ENCODE measurements at places on chromosomes 16 and 17.

- no peaks in the 10 kb centered on the region for H3K27me3 ChIP-seq
- H3K27ac ChIP-seq: peak overlapping the region; percentile 36
- no peaks in the 10 kb centered on the region for H3K36me3 ChIP-seq
- no peak for ATAC-seq
- no peak overlapping the region for H3K4me3 ChIP-seq
- H3K4me1 ChIP-seq: no peaks in the 10 kb centered on the region
Measured at GRCh38 chr17:7192271-7192937, 13.2 kb upstream of the ASGR1 start.

GRCh38 chr16:29290631-29291247, 115.8 kb downstream of the NPIPB11 start:
- no peaks in the 10 kb centered on the region for H3K36me3 ChIP-seq
- peak overlapping the region; percentile 59 for H3K27ac ChIP-seq
- ATAC-seq: peak; percentile 96
- no peaks in the 10 kb centered on the region for H3K27me3 ChIP-seq

DNA sequence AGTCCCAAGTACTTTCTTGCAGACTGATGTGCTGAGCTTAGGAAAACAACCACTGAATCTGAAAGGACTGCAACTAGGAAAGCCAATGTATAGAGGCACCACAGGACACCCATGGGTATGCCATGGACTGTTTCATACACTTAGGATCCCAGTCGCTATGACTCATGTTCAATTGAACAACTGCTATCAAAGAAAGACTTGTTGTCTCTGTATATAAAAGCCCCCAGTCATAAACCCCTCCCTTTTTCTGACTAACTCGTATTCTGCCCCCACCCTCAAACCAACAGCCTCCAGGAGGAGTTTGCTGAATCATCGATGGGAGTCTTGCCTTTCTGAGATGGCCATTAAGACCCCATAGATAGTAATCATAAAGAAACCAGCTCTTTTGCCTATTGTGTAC, 205.4 kb downstream of the ANKFN1 start:
- H3K27ac ChIP-seq: no peak overlapping the region
- no peaks in the 10 kb centered on the region for H3K4me1 ChIP-seq
- H3K36me3 ChIP-seq: no peaks in the 10 kb centered on the region
- no peak overlapping the region for H3K4me3 ChIP-seq
- H3K27me3 ChIP-seq: peaks cover 13% of the 10 kb centered on the region

- peak; percentile 87 for ATAC-seq
- peak overlapping the region; percentile 58 for H3K4me3 ChIP-seq
- H3K36me3 ChIP-seq: peaks cover 22% of the 10 kb centered on the region
- no peaks in the 10 kb centered on the region for H3K27me3 ChIP-seq
- H3K27ac ChIP-seq: peak overlapping the region; percentile 69
Measured at GRCh38 chr16:24035127-24035842, 199.5 kb downstream of the PRKCB start.

GRCh38 chr17:2406903-2407790, 6.3 kb upstream of the MNT start:
- H3K27me3 ChIP-seq: no peaks in the 10 kb centered on the region
- H3K4me1 ChIP-seq: peaks cover 16% of the 10 kb centered on the region
- peaks cover 9% of the 10 kb centered on the region for H3K36me3 ChIP-seq
- ATAC-seq: peak; percentile 83
- H3K4me3 ChIP-seq: peak overlapping the region; percentile 16

DNA sequence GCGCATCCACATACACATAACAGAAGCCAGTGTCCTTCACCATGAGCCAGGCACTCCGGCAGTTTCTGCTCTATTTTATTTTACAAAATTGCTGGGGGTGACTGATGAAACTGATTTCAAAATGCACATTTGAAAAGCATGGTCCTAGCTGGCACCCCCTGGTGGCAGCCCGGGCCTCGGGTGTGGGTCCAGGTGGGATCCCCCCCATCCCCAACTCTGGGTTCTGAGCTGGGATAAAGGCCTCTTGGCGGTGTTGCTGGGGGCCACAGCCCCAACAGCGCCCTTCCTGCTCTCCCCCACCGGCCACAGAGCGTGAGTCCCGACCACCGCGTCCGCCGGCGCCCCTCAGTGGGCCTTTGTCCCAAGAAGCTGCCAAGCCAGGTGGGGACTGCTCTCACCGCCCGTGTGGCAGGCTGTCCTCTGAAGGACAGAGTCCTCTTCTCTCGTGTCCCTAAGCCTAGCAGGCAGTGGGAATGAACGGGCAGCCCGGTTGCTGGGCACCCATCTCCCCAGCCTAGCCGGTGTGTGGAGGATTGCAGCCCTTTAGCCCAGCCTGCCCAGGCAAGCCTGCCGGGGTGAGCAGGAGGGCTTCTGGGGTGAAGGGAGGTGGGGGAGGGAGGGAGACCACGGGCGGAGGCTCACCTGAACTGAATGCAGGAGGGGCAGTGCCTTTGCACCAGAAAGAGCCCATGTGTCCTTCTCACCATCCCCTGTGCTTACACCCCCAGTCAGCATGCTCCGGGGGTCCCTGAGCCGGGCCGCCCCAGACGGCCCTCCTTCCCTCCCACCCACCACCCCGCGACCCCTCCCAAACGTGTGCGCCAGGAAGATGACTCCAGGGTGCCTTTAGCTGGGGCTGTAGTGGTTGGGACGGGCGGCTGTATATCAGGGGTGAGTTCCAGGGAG, 898 bp downstream of the SNAI3 start:
- peaks cover 18% of the 10 kb centered on the region for H3K4me1 ChIP-seq
- peaks cover 5% of the 10 kb centered on the region for H3K36me3 ChIP-seq
- H3K27me3 ChIP-seq: no peaks in the 10 kb centered on the region
- peak; percentile 12 for ATAC-seq
- H3K27ac ChIP-seq: no peak overlapping the region

DNA sequence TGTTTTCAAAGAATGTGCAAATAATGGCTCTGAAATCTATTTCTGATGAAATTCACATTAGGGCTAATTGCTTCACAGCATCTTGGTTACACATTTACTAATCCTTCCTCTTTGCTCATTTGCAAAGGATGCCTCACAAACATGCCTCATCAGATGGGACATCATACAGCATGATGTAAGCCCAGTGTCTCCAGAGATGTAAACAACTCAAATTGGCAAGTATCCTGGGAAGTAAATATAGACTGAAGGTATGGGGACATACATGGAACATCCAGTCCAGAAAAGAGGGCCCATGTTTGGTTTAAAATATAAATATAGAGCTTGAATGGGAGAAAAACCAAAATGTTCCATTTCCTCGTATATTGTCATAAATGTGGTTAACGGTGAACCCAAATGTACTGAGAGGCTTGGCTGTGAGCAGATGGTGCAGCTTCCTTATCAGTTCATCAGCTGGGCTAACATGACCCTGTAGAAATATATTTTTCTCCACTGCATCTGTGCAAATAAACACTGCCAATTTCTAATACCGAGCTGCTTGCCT, 142.9 kb upstream of the NUDT7 start:
- no peak for ATAC-seq
- no peak overlapping the region for H3K27ac ChIP-seq

GRCh38 chr16:89146211-89147005, 25.1 kb upstream of the CDH15 start:
- no peaks in the 10 kb centered on the region for H3K27me3 ChIP-seq
- no peak for ATAC-seq
- H3K36me3 ChIP-seq: peaks cover 38% of the 10 kb centered on the region
- no peak overlapping the region for H3K27ac ChIP-seq
- no peaks in the 10 kb centered on the region for H3K4me1 ChIP-seq
- H3K4me3 ChIP-seq: no peak overlapping the region

DNA sequence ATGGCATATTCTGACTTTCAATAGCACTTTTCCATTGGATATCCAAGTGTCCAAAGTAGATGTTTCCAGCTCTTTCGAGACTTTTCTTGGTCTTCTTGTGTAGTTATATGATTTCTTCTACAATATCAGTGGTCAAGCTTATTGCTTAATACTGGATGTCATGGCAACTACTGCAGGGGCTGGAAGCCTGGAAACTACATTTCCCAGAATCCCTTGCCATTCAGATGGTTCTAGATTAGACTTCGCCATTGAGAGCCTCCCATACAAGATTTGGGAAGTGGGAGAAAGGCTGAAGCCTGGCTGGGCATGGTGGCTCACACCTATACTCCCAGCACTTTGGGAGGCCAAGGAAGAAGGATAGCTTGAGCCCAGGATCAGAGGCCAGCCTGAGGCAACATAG, 153.6 kb downstream of the C16orf95 start:
- no peak for ATAC-seq
- H3K4me3 ChIP-seq: no peak overlapping the region
- no peaks in the 10 kb centered on the region for H3K27me3 ChIP-seq
- peaks cover 10% of the 10 kb centered on the region for H3K4me1 ChIP-seq

DNA sequence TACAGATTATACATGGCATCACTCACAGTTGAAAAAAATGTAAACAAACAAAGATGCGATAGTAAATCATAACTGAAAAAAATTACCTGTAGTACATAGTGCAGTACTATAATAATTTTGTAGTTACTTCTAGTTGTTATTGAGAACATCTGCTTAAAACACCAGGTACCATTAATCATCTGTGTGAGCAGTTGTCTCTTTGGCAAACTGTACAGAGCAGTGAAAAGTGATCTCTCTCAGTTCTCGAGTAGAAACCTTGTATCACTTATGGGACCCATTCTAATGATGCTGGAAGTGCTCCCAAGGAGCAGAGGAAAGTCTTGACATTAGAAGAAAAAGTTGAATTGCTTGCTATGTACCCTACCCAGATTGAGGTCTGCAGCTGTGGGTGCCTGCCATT, 8.9 kb upstream of the TENT4B start:
- no peaks in the 10 kb centered on the region for H3K4me1 ChIP-seq
- H3K4me3 ChIP-seq: no peak overlapping the region
- H3K27ac ChIP-seq: no peak overlapping the region

DNA sequence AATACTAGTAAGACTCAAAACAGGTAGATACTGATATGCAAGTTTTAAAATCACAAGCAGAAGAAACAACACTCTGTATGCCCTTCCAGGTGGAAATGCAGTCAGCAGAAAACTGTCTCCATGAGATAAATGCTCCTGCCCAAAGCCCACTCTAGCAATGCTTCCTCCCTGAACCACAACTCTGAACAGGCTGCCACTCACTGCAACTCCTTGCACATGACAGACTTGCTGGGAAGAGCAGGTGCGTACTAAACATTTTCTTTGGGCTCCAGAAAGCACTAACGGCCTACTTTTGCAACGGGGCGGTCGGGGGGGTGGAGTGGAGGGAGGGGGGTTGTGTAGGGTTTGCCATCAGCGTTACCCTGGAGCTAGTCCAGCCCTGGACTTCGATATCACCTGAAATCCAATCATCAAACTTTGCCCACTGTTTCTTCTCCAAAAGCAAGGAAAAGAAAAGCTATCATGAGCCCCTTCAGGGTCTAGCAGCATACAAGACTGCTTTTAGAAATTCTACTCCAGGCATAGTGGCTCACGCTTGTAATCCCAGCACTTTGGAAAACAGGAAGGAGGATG, 46.1 kb downstream of the ANKRD11 start:
- peaks cover 37% of the 10 kb centered on the region for H3K36me3 ChIP-seq
- H3K4me1 ChIP-seq: peaks cover 79% of the 10 kb centered on the region
- H3K4me3 ChIP-seq: peak overlapping the region; percentile 74
- no peak for ATAC-seq
